ENCODE measurements at places on chromosomes 1 and 21.

DNA sequence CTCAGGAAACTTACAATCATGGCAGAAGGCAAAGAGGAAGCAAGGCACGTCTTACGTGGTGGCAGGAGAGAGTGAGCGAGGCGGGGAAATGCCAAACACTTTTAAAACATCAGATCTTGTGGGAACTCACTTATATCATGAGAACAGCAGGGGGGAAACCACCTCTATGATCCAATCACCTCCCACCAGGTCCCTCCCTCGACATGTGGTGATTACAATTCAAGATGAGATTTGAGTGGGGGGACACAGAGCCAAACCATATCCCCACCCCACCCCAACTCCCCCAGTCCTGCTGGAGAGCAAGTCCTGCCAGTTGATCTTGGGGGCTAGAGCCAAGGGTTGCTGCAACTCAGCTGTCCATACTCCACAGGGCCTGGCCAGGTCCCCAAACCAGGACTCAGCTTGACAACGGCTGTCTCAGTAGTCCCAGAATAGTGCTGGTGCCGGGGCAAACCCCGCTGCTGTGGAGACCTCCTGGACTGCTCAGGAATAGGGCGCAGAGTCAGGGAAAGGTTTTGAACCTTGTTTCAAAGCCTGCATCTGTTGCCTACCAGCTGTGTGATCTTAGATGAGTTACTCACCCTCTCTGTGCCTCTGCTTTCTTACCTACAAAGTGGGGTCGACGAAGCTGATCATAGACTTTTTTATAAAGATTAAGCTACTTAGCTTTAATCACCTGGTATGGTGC is 79.5 kb downstream of the STUM start:
- no peaks in the 10 kb centered on the region for H3K4me1 ChIP-seq
- DNase-seq: no peak
- H3K4me3 ChIP-seq: no peak overlapping the region
- H3K27ac ChIP-seq: no peak overlapping the region

- H3K27me3 ChIP-seq: no peaks in the 10 kb centered on the region
- H3K4me3 ChIP-seq: no peak overlapping the region
- H3K36me3 ChIP-seq: no peaks in the 10 kb centered on the region
These were observed 207.1 kb upstream of the SGIP1 start for GRCh38 chr1:66326867-66327266.

DNA sequence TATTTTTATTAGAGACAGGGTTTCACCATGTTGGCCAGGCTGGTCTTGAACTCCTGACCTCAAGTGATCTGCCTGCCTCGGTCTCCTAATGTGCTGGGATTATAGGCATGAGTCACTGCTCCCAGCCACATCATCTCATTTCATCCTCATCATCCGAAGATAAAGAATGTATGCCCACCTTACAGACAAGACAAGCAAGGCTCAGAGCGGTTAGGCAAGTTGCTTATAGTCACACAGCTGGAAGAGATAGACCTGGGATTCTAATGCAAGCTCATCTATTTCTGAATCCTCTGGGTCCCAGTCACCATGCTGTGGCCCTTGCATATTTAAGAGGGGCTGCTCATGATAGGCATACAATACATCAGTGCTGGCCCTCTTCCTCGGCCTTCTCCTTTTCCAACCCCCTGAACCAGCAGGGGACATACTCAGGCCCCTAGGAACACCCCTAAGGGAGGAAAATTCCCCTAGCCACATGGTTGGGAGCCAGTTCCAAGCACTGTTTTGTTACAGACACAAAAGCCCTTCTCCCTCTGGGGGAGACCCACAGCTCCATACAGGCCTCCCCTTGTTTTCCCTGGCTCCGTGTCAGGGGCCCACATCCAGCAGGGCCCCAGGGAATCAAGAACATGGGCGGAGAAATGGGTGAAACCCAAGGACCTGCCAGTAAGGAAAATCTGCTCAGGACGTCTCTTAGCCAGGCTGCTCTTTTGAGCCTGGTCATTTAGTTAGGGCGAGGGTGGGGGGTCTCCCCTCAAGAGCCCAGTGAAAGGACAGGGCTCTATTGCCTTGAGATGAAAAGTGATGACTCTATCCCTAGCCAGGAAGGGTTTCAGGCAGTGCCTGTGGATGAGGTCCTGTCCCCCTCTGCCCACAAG is 6.9 kb downstream of the CSRP1 start:
- H3K4me1 ChIP-seq: peaks cover 49% of the 10 kb centered on the region
- H3K36me3 ChIP-seq: peaks cover 31% of the 10 kb centered on the region
- H3K27ac ChIP-seq: peak overlapping the region; percentile 61
- no peak for DNase-seq

DNA sequence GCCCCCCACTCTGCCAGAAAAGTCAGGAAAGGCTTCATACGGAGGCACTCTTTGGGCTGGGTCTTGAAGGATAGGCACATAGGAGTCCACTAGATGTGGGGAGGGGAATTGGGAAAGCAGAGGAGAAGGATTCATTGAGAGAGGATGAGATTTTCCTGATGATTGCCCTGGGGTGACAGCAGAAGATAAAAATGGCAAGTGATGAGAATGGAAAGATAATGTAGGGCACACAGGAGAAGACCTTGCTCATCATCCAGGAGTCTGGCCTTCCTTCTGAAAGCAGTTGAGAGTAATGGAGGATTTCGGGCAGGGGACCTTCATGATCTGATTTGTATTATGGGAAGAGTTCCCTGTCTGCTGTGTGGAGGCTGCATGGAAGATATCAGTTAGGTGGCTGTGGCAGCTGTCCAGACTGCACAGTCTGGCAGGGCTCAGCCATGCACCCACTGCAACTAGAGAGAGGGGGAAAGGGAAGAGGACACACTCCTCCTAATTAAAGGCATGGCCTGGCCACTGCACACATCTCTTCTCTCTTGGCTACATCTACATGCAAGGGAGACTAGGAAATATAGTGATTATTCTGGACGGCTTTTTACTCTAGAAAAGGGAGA is 9.6 kb upstream of the FABP3 start:
- no peaks in the 10 kb centered on the region for H3K36me3 ChIP-seq
- H3K4me1 ChIP-seq: no peaks in the 10 kb centered on the region
- H3K27ac ChIP-seq: no peak overlapping the region

DNA sequence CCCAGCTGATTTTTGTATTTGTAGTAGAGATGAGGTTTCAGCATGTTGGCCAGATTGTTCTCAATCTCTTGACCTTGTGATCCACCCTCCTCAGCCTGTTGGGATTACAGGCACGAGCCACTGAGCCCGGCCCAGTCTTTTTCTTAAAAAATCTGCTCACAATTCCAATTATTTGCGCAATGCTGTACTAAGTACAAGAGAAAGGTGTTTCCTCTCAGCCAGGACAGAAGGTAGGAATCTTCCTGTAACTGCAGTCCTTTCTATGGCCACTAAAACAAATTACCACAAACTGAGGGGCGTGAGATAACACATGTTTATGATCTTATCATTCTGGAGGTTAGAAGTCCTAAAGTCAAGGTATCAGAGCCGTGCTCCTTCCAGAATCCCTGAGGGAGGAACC is 6.9 kb upstream of the CBR3 start:
- H3K4me1 ChIP-seq: no peaks in the 10 kb centered on the region
- no peak overlapping the region for H3K27ac ChIP-seq
- H3K27me3 ChIP-seq: no peaks in the 10 kb centered on the region
- no peak for DNase-seq
- H3K36me3 ChIP-seq: no peaks in the 10 kb centered on the region

- no peaks in the 10 kb centered on the region for H3K27me3 ChIP-seq
- H3K36me3 ChIP-seq: no peaks in the 10 kb centered on the region
- no peak overlapping the region for H3K27ac ChIP-seq
- peaks cover 5% of the 10 kb centered on the region for H3K4me1 ChIP-seq
- DNase-seq: no peak
These were observed 45.4 kb downstream of the BARHL2 start for GRCh38 chr1:90671741-90672140.

DNA sequence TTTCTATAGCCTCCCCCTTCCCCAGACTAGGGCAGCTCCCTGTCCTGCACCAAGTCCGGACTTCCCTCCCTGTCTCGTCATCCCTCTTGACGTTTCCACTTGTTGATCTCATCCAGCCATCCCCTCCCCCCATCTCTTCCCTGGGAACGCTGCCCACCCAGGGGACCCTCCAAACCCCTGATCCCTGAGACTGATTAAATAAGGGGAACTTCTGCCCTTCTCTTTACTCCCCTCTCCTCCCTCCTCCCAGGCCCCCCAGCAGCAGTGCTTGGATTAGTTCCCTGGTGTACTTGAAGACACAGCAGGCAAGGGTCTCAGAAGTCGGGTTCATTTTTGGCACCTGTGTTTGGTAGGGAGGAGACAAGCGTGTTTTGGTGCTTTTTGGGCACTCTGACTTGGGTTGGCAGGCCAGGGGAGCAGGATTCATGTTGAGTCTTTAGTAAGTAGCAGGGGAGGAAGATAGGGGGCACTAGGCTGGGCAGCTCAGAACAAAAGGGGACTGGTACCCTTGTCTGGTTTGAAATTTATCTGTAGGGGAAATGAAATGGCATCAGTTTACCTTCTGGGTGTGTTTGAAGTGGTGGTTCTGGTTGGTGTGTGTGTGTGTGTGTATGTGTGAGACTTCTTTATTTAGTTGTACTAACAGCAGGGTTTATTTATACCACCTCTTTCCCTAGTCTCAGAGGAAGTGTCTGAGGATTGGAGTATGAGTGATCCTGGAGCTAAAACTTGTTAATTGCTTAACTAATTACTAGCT is 11.1 kb downstream of the VANGL2 start:
- H3K27me3 ChIP-seq: no peaks in the 10 kb centered on the region
- no peak overlapping the region for H3K4me3 ChIP-seq
- H3K4me1 ChIP-seq: peaks cover 4% of the 10 kb centered on the region
- no peak for DNase-seq

DNA sequence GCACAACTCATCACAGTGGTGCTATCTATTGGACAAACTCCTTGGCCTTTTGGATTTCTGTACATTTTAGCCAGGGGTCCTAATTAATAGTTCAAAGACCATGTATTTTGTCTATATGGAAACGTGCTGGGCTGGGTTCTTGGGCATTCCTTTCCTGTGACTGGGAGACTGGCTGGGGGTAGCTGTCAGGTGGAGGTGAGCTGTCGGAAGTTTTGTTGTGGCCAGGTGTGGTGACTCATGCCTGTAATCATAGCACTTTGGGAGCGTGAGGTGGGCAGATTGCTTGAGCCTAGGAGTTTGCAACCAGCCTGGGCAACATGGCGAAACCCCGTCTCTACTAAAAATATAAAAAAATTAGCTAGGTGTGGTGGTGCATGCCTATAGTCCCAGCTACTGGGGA is 392.4 kb downstream of the RPS6KC1 start:
- H3K27ac ChIP-seq: no peak overlapping the region
- peaks cover 25% of the 10 kb centered on the region for H3K27me3 ChIP-seq
- H3K36me3 ChIP-seq: no peaks in the 10 kb centered on the region
- no peak for DNase-seq

DNA sequence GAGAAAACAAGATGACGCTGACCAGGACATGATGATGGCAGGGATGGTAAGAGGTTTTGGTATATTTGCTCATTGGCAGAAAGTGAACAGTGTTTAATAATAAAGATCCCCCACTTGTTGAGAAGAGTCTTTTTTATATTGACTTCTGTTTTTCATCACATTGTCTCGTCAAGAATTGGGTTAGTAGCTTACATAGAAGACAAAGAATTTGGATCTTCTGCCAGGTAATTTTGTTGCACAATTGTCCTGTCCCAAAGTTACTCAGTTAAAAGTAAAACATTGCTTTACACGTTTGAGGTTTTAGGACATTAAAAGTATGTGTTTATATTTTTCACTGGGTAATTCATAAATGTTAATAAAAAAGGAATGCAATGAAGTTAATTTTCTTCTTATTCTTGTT is 48.3 kb upstream of the LAMC2 start:
- no peak overlapping the region for H3K4me3 ChIP-seq
- H3K27ac ChIP-seq: no peak overlapping the region
- peaks cover 8% of the 10 kb centered on the region for H3K4me1 ChIP-seq

GRCh38 chr1:97943354-97943753 is 22.5 kb upstream of the DPYD start:
- no peak overlapping the region for H3K27ac ChIP-seq
- no peaks in the 10 kb centered on the region for H3K36me3 ChIP-seq
- no peak overlapping the region for H3K4me3 ChIP-seq
- H3K4me1 ChIP-seq: peaks cover under 1% of the 10 kb centered on the region

GRCh38 chr1:39398278-39399021 is 93.0 kb upstream of the BMP8A start:
- H3K4me3 ChIP-seq: peak overlapping the region; percentile 3
- no peaks in the 10 kb centered on the region for H3K36me3 ChIP-seq
- peak overlapping the region; percentile 83 for H3K27ac ChIP-seq
- DNase-seq: peak; percentile 99
- peaks cover 77% of the 10 kb centered on the region for H3K4me1 ChIP-seq

DNA sequence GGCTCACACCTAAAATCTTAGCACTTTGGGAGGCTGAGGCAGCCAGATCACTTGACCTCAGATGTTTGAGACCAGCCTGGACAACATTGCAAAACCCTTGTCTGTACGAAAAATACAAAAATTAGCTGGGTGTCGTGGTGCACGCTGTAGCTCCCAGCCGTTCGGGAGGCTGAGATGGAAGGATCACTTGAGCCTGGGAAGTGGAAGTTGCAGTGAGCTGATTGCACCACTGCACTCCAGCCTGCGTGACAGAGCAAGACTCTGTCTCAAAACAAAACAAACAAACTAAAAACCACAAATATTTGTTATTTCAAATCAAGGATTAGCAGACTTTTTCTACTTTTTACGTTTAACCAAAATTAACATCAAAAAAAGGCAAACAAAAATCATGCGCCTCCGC is 31.3 kb downstream of the INKA2 start:
- H3K4me1 ChIP-seq: no peaks in the 10 kb centered on the region
- no peak overlapping the region for H3K4me3 ChIP-seq
- no peak overlapping the region for H3K27ac ChIP-seq
- peaks cover 7% of the 10 kb centered on the region for H3K36me3 ChIP-seq
- DNase-seq: no peak
- no peaks in the 10 kb centered on the region for H3K27me3 ChIP-seq

GRCh38 chr1:204516180-204516879 is at the start of gene MDM4:
Gene MDM4 (plus strand): TSS chr1:204516406. CDS start chr1:204525519, 9,113 bp downstream.
- peaks cover 6% of the 10 kb centered on the region for H3K4me1 ChIP-seq
- H3K27me3 ChIP-seq: no peaks in the 10 kb centered on the region
- peak within 1 kb of the TSS; percentile 60 for H3K4me3 ChIP-seq
- DNase-seq: peak; percentile 99

DNA sequence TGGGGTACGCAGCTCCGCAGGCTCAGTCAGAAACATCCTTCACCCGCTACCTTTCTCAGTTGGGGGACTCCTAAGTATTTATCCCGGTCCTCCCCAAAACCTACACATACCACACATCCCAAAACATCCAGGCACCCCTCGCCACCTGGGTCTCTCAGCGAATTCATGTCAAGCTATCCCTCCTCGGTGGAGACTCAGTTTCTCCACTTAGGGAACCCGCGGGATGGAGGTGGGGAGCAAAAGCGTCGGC is 1.3 kb upstream of the ZBTB7B start:
- peaks cover 20% of the 10 kb centered on the region for H3K4me1 ChIP-seq
- peak overlapping the region; percentile 94 for H3K27ac ChIP-seq
- H3K27me3 ChIP-seq: no peaks in the 10 kb centered on the region
- H3K4me3 ChIP-seq: peak overlapping the region; percentile 85
- peak; percentile 79 for DNase-seq

DNA sequence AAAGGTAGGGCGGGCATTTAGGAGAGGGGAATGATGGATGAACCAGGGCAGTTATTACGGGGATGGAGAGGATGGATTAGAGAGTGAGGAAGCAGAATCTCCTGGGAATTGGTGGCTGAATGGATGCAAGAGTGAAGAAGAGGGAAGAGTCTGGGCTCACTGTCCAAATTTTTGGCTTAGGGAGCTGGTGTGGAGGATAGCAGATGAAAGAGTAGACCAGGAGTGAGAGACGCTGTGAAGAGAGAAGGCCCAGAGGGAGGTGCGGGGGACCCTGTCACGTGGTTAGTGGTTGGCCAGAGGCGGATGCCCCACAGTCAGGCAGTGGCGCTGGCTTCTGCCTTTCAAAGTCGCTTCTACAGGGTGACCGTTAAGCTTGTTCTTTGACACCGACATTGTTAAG is 78.4 kb downstream of the PEX14 start:
- H3K27me3 ChIP-seq: no peaks in the 10 kb centered on the region
- no peaks in the 10 kb centered on the region for H3K36me3 ChIP-seq
- H3K4me1 ChIP-seq: peaks cover 10% of the 10 kb centered on the region
- DNase-seq: peak; percentile 24
